ENCODE measurements at places on chromosomes 2 and 18.

DNA sequence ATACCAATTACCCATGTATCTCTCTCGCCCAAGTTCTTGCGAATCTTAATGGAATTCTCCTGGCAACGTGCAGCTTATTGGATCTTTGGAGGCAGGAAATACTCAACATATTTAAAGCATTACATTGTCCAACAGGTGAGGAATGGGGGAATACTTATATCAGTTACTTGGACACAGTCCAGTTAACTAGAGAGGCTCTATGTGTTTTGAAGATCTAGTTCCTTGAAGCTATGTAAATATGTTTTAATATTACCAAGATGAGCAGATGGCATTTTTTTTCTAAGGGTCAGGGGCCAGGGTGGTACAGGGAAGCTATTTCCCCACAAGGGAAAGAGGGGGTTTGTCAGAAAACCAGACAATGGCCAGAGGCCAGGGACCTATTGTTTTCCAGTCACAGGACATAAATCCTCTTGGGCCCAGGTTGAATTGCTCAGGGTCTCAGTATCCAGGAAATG is 26.8 kb upstream of the MC5R start:
- DNase-seq: no peak

DNA sequence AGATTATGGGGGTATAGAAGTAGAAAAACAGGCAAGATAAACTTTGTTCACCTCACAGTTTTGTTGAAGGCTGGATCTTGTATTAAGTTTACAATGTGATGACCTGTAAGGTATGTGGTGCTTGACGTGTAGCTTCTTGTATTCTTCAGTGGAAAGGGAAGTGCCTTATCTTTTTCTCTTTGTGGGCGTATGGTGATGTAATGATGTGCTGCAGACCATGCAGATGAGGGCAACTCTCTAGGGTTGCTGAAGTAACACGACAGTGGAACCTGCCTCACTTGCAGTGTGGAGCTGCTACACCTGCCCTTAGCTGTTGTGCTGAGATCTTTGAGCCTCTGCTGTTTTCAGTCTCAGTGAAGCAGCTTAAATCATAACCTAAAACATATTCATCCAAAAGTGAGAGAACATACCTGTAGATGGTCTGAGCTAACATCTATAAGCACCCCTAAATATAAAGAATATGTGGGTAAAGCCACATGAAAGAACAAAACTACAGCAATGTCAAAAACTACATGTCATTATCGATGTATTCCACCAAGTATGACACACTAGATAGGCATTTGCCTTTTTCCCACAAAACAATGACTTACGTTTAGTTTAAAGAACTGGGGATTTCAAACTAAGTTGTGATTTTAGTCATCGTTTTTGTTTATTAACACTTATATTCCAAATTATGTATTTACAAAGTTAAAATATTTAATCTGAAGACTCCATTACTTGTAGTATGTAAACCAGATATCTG is 1144.1 kb downstream of the CNTNAP5 start:
- DNase-seq: no peak

GRCh38 chr2:38492042-38492615 is 110.6 kb downstream of the HNRNPLL start:
- no peak for DNase-seq

DNA sequence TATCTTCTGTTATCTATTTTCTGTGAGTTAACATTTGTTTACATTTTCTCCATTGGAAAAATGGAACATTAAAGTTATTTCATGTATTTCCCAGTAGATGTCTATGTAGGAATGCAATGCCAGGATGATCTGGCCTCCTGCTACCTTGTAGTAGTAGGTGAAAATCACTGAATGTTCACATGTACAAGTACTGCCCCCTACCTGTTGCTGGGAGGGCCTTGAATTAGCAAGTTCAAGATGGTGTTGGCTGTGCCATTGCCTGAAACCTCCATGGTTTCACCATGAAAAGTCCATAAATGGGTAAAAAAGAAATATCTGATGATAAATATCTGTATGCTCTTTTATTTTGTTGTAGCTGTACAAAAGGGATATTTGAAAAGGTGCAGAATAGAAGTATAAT is 30.7 kb downstream of the XRCC5 start:
- DNase-seq: no peak

DNA sequence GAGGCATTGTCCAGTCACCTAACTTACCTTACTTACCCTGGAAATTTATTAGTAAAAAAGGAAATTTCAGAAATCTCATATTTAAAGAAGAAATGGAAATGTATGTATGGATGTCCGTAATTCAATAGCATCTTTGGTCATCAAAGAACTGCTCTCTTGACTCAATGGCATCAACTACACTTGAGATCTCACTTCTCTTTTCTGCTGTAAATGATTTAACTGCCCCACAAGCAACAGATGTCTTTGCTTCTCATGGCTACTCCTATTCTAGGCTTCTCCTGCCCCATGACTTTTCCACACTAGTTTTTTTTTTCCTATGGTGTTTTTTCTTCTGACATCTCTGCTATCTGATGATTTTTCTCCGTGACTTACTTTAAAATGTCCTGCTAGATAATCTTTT is 34.0 kb upstream of the ERMN start:
- no peak for DNase-seq

DNA sequence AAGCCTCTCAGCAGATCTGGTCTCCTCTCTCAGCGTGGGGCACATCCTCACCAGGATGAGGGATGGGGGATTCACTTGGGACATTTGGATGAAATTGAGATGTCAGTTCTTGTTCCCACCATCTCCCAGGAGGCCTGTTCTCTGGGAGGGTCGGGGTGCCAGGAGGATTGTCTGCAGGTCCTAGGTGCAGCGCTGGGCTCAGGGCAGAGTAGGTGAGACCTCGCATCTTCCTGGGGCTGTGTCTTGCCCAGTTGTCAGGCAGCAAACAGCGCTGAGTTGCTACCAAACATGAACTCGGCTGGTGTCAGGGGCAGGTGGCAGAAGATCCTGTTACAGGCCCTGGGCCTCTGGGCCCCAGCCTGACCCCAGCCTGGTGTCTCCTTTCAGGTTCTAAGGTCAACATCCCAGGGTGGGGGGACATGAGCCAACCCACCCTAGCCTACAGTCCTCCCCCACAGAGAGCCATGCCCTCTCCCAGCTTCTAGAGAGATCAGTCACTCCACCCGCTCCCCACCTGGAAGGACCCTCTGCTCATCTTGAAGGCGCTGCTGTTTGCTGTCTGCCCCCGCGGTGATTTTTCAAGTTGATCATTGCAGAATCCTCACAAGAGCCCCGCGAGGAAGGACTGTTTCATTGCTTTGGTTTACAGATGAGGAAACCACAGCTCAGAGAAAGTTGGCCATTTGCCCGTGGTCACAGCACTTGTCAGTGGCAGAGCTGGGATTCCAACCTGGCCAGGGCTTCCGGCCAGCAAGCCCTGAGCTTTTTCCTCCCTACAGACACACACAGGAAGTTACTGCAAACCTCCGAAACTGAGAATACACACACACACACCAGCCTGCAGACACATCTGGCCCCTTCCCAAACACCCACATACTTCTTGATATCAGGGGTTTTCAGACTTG is 83.9 kb downstream of the STPG4 start:
- peak; percentile 93 for DNase-seq

- DNase-seq: no peak
Observed at GRCh38 chr2:230869914-230870543, 5.3 kb downstream of the ITM2C start.

DNA sequence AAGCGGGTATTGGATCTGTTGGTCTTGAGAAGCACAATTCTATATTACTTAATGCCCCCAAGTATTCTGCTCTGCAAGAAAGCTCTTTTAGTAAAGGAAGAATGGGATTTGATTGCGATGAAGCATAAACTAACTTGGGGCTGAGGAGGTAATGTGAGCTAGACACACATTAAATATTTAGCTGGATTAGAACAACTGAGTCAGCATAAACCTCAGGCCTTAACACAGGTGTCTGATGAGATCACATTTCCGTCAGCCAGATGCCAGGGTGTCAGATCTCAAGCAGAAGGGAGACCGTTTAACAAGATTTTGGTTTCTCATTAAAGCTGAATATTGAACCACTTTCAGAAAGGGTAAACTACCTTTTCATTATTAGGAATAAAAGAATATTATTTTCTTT is 94.5 kb downstream of the GYPC start:
- DNase-seq: no peak

- DNase-seq: no peak
Observed at GRCh38 chr2:220458051-220458450, 830.6 kb downstream of the SLC4A3 start.

- DNase-seq: no peak
Observed at GRCh38 chr2:101089942-101090799, 61.0 kb downstream of the TBC1D8 start.

GRCh38 chr18:59853380-59853779 is 46.4 kb upstream of the PMAIP1 start:
- DNase-seq: no peak

DNA sequence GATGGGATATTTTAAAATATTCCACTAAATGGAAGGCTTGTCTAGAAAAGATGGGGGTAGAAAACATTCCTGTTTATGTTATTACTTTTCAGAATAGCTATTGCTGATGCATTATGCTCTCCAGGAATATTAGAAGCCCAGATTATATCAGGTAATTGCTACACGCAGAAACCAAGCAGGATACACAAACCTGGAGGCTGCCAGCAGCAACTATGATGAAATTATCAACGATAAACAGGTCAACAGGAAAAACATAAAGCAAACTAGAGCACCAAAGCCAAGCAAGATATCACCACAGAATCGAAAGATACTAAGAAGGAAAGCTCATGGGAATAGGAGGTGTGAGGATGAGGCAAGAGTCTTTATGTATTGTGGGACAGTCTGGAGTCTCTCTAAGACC is 113.2 kb upstream of the SPATS2L start:
- DNase-seq: no peak

DNA sequence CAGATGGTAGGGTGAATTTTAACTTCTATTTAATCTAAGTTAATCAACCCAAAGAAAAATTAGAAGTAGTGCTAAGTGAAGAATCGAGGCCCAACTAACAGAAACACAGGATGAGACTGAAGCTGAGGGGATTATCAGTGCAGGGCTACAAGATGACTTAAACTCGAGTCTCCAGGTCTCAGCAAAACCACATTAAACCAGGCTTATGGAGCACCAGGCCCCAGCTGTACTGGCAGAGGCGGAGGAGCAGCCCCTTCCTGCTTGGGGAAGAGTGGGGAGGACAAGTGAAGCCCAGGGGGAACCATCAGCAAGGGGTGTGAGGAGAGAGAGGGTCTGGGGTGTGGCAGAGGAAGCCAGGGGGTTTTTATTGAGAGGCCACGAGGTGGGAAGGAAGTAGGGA is 135.9 kb upstream of the EPAS1 start:
- DNase-seq: no peak

DNA sequence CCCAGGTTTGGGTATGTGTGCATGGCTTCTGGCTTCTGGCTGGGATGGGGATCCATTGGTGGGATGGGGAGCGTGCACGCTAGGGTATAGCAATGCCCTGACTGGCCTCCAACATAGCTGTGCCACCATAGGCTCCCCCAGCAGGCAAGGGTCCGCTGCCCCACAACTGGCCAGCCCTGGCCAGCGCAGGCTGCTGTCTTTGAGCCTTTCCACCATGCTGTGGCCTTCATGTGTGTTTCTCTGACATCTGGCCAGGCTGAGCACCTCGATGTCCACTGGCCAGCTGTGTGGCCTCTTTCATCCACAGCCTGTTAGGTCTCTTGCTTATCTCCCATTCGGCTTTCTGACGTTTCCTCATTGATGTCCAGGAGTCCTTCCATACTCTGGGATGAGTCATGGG is 231.3 kb downstream of the NDUFA10 start:
- no peak for DNase-seq

- no peak for DNase-seq
Observed at GRCh38 chr2:235675678-235676535, 182.1 kb downstream of the AGAP1 start.

GRCh38 chr2:58239243-58239925 is 1.7 kb downstream of the FANCL start:
- no peak for DNase-seq

GRCh38 chr18:28855989-28856388 is 679.1 kb upstream of the CDH2 start:
- DNase-seq: no peak

DNA sequence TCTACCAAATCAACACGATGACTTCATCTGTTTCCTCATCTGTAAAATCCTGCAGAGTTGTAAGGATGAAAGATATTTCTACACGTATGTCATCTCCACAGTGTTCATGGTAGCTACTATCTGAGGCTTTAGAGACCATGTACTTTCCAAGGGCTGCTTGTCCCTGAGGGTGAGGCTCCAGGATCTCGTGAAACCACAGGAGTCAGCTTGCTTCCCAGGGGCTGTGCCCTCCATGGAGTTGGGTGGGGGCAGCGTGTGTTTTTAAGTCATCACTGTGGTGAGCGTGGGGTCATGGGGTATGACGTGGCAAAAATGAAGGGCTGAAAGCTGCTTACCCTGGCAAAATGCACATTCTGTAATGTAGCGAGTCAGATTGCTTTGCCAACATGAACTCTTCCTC is 81.6 kb downstream of the ASAP2 start:
- no peak for DNase-seq

- peak; percentile 22 for DNase-seq
Observed at GRCh38 chr2:25409468-25409867, 67.7 kb upstream of the DNMT3A start.

- no peak for DNase-seq
Observed at GRCh38 chr2:32272279-32272678, 5.4 kb upstream of the YIPF4 start.

DNA sequence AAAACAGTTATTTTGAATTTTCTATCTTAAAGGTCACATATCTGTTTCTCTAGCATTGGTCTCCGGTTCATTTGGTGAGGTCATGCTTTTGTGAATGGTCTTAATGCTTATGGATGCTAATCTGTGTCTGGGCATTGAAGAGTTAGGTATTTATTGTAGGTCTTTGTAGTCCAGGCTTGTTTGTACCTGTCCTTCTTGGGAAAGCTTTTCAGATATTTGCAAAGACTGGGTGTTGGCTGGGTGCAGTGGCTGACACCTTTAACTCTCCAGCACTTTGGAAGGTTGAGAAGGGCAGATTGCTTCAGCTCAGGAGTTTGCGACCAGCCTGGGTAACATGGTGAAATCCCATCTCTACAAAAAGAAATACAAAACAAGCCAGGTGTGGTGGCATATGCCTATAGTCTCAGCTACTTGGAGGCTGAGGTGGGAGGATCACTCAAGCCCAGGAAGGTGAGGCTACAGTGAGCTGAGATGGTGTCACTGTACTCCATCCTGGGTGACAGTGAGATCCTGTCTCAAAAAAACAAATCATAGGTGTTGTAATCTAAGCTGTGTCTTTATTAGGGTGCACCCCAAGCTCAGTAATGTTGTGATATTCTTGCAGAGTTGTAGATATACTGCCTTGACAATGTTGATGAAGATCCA is 82.3 kb downstream of the FAM117B start:
- no peak for DNase-seq

GRCh38 chr18:31064130-31064529 is 21.6 kb upstream of the DSC3 start:
- no peak for DNase-seq

GRCh38 chr2:10424916-10425505 is 23.1 kb downstream of the ODC1 start:
- DNase-seq: no peak

- peak; percentile 49 for DNase-seq
Observed at GRCh38 chr2:25228848-25229278, 60.5 kb upstream of the POMC start.

GRCh38 chr2:47035615-47036488 is 119.3 kb downstream of the STPG4 start:
- no peak for DNase-seq

Measured in HL-60 (cell line).